ENCODE measurements at places on chromosomes 7 and 10.
A peak's percentile ranks its signal among the peaks of the same experiment; 100 is the strongest.

DNA sequence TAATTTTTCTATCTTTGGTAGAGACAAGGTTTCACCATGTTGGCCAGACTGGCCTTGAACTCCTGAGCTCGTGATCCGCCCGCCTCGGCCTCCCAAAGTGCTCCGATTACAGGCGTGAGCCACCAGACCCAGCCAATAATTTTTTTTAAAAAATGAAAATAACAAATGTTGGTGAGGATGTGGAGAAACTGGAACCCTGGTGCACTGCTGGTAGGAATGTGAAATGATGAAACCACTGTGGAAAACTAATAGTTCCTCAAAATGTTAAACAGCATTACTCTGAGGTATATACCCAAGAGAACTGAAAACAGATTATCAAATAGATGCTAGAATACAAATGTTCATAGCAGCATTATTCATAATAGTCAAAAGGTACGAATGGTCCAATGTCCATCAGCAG is 23.0 kb upstream of the YWHAG start:
- DNase-seq = no peak

DNA sequence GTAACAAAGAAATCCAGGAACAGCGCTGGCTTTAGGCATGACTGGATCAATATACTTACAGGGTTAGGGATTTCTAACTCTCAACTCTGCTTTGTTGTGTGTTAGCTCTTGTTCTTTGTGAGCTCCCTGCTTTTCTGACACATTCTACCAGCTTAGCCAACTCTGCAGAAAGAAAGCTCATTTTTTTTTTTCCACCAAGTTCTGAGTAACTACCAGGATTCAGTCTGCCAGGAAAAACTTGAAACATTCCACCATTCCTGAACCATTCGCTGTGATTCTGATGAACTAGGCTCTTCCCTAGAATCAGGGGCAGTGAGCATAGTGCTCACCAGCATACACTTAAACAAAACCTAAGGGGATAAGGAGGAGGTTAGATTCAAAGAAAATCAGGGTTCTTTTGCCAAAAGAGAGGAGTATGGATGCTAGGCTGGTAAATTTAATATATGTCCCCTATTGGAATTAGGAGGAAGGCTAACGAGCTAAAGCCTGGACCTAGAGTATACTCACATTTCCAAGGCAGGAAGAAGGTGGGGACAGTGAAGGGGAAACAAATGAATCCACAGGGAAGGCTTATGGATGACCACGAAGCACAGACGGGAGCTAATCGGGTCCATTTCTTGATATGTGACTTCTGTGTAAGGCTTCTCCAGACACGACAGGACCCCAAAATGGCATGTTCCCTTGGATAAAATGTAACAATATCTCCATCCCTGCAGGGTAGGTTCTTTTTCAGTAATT is 183.4 kb downstream of the PRKG1 start:
- no peak for DNase-seq

GRCh38 chr7:137572056-137572784 is 228.7 kb upstream of the PTN start:
- DNase-seq = peak; percentile 7

DNA sequence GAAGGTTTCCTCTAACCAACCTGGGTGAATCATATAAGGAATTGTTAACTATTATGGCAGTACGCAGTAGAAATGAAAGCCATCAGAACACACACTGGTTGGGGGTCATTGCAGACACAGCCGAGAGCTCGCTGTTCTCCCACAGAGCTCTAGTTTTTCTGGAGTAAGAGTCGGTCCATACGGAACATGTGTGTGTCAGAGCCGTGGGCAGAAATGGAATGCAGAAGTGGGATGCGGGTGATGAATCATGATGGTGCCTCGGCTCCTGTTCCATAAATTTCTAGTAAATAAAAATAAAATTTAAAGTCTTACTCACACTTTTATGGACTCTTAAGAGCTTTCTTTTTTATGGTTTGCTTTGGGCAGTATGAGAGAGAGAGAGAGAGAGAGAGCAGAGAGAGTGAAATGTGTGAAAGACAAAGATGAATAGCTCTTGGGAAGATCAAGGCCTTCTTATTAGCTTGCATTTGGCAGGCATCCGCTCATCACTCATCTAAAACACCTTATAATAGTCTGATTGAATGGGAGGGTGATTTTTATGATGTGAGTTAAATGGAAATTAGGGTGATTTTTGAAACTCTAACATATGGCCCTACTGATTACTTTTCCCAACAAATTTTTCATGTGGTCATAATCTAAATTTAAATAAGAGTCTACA is 98.8 kb upstream of the PFKP start:
- DNase-seq = no peak

DNA sequence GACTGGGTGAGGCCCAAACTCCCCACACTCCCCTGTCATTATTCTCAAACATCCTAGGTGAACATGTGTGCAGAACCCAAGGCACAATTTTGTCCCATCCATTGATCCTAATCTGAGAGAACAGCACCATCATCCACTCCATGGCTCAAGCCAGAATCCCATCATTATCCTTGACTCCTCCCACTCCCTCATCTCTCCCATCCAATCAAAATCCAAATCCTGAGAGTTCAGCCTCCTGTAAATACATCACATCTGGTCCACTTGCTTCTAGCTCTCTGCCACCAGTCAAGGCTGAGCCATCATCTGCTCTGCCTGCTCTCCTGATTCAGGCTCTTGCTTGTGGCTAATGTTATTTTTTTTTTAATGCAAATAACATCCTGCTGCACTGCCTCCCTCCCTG is 75.9 kb upstream of the SLF2 start:
- no peak for DNase-seq

- DNase-seq = no peak
These were observed 36.7 kb downstream of the PRF1 start for GRCh38 chr10:70565556-70566514.

GRCh38 chr7:26329520-26330255 is 38.0 kb downstream of the SNX10 start:
- DNase-seq = no peak

DNA sequence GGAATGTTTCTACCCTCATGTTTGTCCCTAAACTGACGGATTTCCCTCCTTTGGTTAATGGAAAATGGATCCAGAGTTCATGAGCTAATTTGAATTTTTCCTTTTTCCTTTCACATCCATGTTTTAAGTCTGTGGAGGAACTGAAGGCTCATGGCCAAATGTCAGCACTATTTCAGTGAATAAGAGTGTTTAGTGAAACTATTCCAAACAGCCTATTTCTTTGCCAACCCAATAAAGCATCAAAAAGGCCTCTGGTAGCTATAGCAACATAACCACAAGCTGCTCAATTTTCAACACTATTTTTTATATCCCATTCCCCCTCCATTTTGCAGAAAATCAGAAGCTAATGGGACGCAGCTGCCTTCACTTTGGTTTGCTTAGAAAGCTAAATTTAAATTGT is 1454.1 kb downstream of the GATA3 start:
- no peak for DNase-seq

- DNase-seq = no peak
These were observed 148.2 kb upstream of the GPR22 start for GRCh38 chr7:107321611-107322010.

DNA sequence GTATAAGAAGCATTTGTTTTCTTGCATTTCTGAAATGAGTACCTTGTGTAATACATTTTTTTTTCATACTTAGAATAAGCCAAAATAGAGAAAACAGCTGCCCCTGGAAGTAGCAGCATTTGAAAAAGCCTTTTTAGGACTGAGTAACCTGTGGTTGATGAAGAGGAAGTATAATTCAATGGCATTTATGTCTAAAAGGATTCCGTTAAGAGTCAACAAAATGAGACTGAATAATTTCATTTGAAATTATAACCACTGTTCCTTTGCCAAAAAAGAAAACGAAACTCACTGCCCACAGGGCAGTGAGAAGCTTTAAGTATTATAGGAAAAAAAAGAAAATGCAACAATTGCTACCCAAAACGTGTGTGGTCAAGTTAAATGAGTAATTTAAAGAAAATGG is 705.6 kb upstream of the PHF14 start:
- no peak for DNase-seq

DNA sequence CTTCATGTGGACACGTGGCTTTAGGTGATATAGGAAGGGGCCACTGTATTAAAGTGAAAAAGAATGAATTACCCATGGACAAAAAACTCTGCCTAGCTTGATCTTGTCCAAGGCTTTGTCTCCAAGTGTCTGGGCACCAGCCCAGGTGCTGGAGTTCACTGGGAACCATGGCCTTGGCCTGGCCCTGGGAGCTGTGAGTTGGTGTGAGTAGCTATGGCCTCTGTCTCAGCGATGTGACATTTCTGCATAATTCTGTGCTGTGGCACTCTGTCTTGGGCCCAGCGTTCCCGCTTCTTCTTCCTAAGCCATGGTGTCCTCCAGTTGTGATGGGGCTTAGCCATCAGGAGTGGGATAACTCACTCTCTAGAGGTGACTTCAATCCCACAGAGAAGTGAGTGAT is 119.0 kb upstream of the PPP2R2D start:
- no peak for DNase-seq

DNA sequence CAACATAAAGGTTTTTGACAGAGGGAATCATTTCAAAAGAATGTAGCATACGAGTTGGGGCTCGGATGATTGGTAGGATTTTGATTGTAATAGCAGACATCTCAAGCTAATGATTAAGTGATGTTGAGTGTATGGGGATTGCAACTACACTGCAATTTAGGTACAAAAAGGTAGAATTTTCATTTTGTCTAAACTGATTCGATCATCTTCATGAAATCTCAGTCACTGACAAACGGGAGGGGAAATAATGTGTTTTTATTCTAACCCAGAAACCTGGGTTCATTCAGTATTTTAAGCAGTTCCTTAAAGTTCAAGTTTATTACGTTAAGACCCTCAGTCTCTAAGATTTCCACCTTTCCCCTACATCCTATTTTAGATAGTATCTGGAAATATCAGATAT is 3.9 kb upstream of the PHYHIPL start:
- DNase-seq = no peak

GRCh38 chr10:9834434-9834833 is 1183.2 kb upstream of the CELF2 start:
- no peak for DNase-seq

- DNase-seq = no peak
These were observed 239.1 kb upstream of the HABP2 start for GRCh38 chr10:113313722-113314121.

- no peak for DNase-seq
These were observed 127.7 kb downstream of the ELMO1 start for GRCh38 chr7:37320848-37321468.

DNA sequence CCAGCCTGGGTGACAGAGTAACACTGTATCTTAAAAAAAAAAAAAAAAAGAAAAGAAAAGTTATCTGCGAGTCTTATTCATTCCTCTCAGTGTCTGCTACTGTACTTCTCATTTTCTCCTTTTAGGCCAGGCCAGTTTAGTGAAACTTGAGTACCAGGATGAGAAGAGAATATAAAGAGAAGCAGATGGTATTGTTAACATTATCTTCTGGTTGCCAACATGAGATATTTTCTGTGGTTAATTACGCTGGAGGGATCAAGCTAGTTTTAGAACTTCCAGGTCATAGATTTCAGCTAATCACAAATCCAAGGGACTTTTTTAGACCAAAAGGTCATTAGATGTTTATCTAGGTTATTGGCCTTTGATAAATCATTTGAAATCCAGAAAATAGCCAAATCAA is 252.6 kb upstream of the SMIM30 start:
- DNase-seq = no peak

DNA sequence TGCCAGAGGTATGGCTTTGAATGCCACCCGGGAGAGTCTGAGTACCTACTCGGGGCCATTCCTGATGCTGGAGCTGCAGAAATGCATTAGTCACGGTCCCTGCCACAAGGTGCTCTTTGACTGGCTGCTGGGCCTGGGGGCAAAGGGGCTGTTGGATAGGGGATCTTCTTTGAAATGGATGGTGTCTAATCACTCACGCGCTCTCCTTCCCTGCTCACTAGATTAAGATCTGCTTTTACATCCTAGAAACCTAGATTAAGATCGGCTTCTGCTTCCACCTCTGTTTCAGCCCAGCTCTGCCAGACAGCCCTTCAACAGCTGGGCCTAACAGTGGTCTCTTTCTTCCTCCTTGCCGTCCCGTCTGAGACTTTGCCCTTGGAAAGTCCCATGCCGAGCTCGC is 57.2 kb downstream of the PAX2 start:
- DNase-seq = no peak

GRCh38 chr7:111955616-111956015 is 250.6 kb downstream of the DOCK4 start:
- no peak for DNase-seq

GRCh38 chr7:9189703-9190102 is 756.3 kb downstream of the NXPH1 start:
- no peak for DNase-seq

- DNase-seq = no peak
These were observed 10.7 kb upstream of the AKR1B1 start for GRCh38 chr7:134469622-134470021.

GRCh38 chr10:114458955-114459354 is 54.7 kb upstream of the AFAP1L2 start:
- DNase-seq = no peak

- DNase-seq = no peak
These were observed 1151.0 kb upstream of the PHF14 start for GRCh38 chr7:9822458-9823290.

DNA sequence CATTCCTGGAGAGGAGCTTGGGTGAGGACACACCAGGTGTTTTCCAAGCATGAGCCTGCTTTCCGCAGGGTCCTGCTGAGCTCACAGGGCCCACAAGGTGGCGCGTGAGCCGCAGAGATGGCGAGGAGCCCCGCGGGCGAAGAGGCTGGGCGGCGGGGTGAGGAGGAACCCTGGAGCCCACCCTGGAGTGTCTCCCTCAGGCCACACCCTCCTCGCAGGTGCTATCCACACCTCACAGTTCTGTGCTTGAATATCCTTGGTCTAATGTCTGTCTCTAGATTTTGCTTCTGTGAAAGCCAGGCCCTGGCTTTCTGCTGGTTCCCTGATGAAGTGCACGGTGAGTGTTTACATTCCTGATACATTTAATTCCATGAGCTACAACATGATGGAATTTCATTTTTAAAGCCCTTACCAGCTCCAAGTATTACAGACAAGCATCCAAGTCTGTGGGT is 433.6 kb downstream of the ACTR3B start:
- DNase-seq = peak; percentile 32

- DNase-seq = no peak
These were observed 138.2 kb downstream of the ELMO1 start for GRCh38 chr7:37310327-37311080.

GRCh38 chr7:119556436-119556835 is 716.5 kb upstream of the KCND2 start:
- no peak for DNase-seq

- DNase-seq = no peak
These were observed 6.2 kb downstream of the PAOX start for GRCh38 chr10:133385214-133385613.

DNA sequence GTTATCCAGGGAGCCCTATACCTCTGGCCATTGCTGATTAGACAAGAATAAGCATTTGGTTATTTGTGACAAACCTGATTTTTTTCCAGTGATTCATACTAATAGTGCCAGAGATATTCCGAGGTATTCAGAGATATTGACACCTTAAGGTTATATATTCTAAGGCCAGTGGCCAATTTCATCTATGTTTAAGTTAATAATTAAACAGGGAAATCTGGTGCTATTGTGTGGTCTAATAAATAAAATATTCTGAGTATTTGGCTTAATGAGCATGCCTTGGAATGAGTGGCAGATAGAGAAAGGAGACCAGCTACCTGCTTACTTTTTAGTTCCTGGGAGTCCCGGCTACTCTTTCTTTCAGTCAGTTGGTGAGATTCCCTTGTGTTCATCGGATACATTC is 38.6 kb upstream of the MEOX2 start:
- DNase-seq = no peak

Data from NCI-H1105 treated with DMSO at 0.1 percent for 48 hours (cell line).